ENCODE measurements at places on chromosomes 13 and 19.

- no peak for DNase-seq
Measured at GRCh38 chr13:63595811-63596210, 2180.2 kb upstream of the PCDH20 start.

- DNase-seq = no peak
Measured at GRCh38 chr13:46181840-46182490, at the start of gene LCP1. Gene LCP1, minus strand, starts transcription at chr13:46182177. Its CDS starts 22,515 bp downstream, at chr13:46159662.

DNA sequence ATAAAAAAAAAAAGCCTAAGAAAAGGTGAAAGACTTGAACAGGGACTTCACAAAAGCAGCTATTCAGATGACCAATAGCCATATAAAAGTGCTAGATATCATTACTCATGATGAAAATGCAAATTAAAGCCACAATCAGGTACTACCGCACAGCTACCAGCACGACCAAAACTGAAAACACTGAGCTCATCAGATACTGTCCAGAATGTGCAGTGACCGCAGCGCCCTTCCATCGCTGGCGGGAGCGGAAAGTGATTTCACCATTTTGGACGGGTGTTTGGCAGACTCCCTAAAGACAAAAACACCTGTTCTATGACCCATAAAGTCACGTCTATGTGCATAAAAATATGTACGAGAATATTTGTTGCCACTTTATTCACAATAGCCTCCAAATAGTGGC lies 60.7 kb downstream of the SLC6A16 start:
- no peak for DNase-seq

DNA sequence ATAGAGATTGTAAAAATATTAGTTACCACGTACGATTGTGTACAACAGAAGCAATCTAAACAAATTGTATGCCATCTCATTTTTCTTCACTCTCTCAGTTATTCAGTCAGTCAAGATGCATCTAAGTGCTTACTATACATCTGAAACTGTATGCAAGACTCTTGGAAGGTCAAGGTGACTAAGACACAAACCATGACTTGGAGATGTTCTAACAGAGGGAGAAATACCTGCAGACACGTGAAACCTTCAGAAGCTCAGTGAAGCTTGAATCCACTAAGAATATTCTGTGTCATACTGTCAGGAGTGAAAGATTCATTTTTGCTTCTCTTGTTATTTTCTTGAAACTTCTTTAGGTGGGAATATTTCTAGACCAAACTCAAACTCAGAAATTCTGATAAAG lies 365.4 kb downstream of the ITGBL1 start:
- no peak for DNase-seq

DNA sequence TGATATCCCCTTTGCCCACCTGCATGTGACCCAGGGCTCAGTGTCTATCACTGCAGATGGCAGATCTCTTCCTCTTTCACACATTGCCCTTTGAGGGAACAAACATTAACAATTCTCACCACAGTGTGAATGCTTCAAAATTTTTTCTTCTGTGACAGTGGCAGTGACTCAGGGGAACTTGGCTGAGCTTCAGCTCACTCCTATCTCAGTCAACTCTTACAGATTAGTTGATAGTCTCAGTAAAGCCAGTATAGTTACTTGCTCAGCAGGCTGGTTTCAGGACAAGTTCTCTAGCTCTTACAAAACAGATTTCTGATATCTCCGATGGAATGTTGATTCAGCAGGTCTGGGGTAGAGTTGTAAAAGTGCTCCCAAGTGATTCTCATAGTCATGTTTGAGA lies 166.9 kb downstream of the DLEU7 start:
- DNase-seq = peak; percentile 41

- no peak for DNase-seq
Measured at GRCh38 chr19:33638167-33639034, 16.6 kb downstream of the CHST8 start.

- no peak for DNase-seq
Measured at GRCh38 chr19:8575467-8575997, 1.7 kb downstream of the MYO1F start.

- DNase-seq = no peak
Measured at GRCh38 chr19:53112286-53112685, 9.1 kb upstream of the ZNF160 start.

- DNase-seq = no peak
Measured at GRCh38 chr19:11699931-11700794, 38.6 kb downstream of the ZNF823 start.

DNA sequence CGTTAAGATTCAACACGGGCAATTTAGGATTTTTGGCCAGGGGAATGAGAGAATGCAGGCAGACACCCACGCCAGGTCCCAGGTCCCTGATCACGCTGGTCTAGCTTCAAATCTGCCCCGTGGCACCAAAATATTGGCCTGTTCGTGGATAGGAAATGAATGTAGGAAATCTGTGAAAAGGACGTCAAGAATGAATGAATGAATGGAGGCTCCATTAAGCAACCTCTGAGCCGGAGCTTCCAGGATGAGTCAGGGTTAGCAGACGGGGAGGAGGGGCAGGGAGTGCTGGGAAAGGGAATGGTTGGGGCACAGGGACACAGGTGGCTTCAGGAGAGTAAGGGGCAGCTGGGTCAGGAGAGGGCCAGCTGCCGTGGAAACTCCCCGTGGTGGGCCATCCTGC lies 4.2 kb downstream of the SULT2B1 start:
- no peak for DNase-seq

DNA sequence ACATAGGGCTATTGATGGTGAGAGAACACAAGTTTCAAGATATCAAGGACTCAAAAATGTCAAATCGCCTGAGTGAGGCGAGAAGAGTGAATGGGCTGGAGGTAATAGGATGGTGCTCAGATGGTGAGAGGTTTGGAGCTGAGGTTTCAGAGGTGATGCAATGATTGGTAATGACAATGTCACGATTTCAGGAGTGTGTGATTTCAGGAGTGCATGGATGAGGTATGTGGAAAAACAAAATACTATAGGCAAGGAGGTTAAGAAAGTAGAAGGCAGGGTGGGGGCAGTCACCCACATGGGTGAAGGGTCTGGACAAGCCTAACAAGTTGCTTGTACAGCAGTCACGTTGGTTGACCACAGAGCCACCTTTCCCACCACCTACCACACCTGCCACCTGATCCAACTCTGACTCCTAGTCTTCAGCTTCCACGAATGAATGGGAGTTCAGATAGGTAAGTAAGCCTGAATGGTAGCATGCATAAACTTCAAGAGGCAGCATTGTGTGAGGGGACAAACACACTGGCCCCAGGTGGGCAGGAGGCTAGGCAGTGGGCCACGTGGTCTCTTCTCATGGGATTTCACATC lies 71.5 kb downstream of the RUBCNL start:
- no peak for DNase-seq

GRCh38 chr19:40286971-40287421 lies 1.9 kb upstream of the AKT2 start:
- DNase-seq = no peak
